Smooth muscle cell of the brain vasculature (primary cell): ENCODE measurements at places on chromosomes 5 and 9.
A peak's percentile ranks its signal among the peaks of the same experiment; 100 is the strongest.

- no peak for DNase-seq
Observed at GRCh38 chr5:176373100-176373818, 8.0 kb downstream of the ARL10 start.

DNA sequence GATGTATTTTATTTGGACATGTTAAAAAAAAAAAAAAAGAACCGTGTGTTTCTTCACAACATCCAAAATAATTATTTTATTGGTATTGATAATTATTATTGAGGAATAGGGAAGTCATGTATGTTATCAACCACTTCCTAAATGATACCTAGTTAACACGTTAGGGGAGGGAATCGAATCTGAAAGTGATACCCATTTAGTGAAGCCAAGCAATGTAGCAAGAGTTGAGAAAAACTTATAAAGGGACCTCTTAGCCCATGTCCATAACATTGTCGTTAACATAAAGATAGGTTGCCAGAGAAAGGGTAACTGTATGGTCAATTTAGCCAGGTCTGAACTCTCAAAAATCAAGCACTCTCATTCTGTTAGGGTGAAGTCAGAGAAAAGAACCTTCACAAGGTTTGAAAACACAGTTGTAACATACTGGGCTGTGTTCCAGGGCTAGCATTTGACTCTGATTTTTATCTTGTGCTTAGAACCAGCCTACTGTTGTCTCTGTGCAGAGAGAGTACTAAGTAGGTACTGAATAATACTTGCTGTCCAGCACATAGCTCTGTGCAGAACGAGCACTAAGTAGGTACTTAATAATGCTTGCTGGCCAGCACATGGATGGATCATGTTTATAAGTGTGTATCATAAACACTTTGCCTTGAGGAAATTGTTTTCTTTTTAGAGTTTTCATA lies 60.4 kb downstream of the GHR start:
- no peak for DNase-seq

DNA sequence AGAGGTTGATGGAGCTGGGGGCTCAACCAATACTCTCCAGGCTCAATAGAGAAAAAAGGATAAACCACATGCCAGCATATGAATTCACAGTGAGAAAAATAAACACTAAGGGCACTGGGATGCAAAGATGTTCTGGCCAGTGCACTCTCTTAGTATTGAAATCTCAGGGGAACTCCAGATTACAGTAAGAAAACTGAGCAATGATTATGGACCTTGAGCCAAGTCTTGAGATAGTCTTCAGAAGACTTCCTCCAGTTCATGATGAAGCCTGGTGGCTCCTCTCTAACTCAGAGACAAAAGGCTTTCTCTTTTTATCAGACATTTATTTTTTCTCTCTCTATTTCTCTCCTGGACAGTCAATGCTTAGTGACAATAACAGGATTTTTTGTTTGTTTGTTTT lies 139.8 kb upstream of the SPEF2 start:
- DNase-seq: no peak

GRCh38 chr5:65900746-65901145 lies 25.6 kb upstream of the ERBIN start:
- no peak for DNase-seq

- DNase-seq: no peak
Observed at GRCh38 chr9:113299800-113300292, 3.3 kb downstream of the RNF183 start.

DNA sequence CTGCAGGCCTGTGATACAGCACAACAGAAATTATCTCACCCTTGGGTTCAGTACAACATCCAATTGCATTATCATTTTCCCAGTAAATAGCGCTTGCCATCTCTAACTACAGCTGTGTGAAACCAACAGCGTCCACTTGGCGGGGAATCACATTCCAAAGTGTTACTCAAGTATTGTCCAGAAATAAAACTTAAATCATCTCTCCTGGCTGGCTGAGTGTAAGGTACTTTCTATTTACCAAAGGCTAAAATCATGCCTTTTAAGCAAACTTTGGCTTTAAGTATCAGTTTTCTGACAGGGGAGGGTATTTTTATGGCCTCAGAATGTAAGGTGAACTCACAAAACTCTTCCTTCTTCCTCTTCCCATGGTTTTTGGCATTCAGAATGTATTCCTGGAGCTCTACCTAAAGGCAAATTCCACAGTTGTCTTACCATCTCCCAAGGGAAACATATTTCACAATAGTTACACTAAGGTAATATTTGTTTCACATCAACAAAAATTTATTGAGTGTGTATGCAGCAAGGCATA lies 205.6 kb upstream of the MPDZ start:
- peak; percentile 9 for DNase-seq

DNA sequence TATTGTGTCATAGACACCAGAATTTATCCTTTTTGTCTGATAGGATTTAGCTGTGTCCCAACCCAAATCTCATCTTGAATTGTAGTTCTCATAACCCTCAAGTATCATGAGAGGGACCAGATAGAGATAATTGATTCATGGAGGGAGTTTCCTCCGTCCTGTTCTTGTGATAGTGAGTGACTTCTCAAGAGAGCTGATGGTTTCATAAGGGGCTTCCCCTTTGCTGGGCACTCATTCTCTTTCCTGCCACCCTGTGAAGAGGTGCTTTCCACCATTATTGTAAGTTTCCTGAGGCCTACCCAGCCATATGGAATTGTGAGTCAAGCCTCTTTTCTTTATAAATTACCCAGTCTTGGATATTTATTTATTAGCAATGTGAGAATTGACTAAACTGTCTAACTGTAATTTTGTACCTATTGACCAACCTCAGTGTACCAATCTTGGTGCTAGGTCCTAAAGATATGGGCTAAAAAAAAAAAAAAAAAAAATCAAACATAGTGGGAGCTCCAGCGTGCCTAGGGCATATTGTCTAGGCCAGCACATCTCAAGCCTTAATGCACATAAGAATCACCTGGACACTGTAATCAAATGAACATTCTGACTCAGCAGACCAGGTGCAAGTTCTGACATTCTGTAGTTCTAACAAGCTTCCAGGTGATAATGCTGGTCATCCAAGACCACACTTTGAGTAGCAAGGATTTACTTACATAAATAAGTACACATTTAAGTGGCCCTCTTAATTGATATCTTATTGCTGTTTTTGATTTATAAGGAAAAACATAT lies 30.5 kb downstream of the ST8SIA4 start:
- DNase-seq: no peak

DNA sequence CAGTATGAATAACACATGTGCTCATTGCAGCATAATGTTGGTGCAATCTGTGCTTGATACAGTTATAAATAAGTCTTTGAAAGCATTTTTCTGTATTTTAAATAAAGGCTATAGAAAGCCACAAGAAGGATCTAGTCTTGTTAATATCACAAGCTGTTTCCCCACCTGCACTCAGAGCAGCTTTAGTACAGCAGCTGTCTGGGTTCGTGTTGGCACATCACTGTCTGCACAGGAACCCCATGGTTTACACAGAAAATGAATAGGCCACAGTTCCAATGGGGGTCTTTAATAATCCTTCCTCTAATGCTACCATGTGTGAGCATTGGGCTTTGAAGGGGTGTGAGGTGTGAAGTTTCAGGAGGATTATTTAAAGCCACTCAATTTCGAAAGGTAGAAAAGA lies 2269.7 kb downstream of the MAT2B start:
- DNase-seq: no peak

DNA sequence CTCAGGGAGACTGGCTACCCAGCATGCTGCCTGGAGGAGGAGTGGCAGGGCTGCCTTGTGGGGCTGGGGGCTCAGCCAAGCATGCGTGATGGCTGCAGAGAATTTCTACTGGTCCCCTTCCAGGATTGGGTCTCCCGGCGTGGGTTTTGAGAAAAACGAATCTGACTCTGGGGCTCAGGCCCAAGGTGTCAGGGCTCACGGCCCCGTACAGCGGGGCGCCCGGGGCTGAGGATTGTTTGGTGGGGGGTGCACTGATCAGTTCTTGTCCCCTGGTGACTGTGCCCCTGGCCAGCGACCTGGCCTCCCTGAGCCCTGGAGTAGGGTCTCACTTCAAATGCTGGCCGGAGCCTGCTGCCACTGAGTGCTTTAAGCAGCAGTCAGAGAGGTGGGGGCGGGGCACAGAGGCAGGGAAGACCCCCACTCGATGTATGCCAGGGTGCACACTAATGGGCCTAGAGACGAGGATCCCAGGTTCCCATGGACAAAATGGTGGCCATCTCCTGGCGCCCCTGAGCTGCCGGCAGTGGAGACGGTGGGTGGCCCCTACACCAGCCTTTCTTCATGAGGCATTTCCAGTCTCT lies 45.5 kb upstream of the RNU6ATAC start:
- no peak for DNase-seq

DNA sequence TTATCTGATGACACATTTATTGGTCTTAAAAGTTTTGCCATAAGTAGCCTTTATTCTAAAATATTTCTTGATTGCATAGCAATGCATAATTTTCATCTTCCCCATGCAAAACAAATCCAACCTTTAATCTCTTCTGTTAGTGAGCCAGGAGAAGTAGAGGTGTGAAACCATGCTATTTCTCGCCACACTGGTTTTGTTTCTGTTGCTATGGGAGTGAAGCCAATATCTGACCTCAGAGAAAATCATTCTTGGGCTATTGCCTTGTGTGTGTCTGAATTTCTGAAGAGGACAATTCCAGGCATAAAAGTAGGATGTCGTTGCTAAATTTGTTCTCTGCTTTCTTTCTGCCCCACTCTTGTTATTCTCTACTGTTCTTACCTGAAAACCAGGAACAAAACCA lies 183.6 kb downstream of the PTTG1 start:
- no peak for DNase-seq

GRCh38 chr5:105874316-105874715 lies 1796.4 kb downstream of the EFNA5 start:
- DNase-seq: no peak

DNA sequence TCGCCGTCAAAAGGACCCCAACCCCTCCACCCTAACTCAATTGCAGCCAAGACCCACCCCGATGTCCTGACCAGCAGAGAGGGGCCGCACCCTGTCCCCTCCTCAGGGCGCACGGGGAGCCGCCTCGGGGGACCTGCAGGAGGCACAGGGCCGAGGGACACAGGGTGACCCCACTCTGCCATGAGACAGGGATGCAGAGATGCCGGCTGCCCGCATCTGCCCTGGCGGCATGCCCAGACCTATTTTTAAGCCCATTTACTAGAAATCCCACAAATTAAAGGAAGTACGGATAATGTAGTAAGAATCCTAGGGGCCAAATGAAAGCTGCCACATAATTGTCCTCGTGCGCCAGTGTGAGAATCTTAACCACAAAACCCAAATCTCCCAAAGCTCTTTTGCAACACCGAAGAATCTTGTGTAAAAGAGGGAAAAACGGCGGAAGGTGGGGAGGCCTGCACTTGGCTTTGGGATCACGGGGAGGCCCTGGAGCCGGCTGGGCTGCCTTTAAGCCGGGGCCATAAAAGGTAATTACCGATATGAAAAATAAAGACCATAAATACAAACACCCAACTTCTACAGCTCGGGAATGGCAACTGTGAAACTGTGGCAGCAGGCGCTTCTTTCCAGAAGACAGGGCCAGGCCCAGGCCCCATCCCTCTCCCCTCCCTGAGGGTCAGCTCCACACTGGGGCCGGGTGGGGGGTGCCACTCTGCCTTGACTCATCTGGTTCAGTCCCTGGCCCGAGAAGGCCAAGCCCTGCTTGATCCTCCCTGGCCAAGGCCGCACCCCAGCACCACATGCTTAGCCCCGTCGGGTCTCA lies 35.0 kb downstream of the NACC2 start:
- DNase-seq: no peak
